ENCODE measurements at places on chromosomes 12 and 14.

DNA sequence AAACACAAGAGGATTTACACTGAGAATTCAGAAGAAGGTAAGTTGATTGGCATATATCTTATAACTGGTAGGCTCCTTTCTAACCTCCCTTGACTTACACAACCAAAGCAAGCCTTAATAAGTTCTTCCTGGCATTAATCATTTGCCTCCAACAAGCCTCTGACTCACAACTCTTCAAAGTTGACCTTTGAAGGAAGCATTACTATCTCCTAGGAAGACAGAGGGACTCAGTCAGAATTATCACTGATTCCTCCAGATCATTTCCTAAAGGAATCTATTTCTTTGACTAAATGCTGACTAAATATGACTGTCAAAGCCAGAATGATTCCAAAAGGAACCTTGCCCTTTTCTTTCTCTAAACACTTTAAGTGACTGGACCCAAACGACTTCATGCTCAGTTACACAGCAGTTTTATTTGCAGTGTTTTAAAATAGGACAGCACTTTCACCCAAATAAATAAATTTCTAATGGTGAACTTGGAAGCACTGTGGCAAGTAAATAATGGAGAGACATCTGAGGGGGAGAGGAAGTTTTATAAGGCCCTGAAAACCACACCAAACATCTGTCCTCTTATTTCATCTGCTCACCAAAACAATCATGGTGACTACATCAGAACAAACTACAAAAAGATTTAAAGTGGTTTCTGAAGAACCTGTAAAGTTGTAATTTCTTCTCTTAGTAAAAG is 128.2 kb downstream of the KLHL28 start:
- DNase-seq: no peak

- no peak for DNase-seq
Observed at GRCh38 chr12:130444061-130444460, 106.4 kb downstream of the PIWIL1 start.

- DNase-seq: no peak
Observed at GRCh38 chr12:65993781-65994180, 136.8 kb downstream of the LLPH start.

- DNase-seq: no peak
Observed at GRCh38 chr12:124740691-124741137, 123.0 kb downstream of the SCARB1 start.

DNA sequence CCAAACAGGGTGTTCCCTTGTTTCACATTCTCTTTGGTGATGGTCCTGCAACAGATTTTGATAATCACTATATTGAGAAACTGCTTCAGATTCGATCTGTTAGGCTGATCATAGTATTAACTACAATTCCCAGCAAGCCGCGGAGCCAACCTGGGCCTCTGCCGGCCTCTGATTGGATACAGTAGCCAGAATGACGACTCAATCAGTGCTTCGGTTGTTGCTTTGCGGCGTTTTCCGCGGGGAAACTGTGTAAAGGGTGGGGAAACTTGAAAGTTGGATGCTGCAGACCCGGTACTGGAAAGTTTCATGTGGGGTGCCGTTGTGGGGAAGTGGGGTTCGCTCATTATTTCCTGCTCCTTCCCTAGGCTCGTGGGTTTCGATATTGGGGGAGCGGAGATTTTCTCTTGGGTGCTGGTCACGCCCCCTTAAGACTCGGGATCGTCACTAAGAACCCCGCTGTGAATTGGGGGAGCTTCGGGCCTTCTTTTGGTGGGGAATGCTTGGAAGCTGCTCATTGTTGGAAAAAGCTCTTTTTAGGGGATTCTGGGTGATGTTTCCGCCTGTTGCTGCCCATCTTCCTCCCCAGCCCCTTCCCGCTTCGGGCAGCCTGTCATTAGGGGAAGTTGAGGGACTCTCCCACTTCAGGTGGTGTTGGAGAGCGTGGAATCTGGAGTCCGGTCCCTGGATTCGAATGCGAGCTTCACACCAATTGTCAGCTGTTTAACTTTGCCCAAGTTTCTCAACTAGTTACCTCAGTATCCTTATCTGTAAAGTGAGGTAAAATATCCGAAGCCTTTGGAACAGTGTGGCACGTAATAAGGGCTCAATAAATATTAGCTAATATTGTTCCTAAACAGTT is at the start of gene RAD51B:
Gene RAD51B (plus strand): TSS at position 217 of the 859 bp plus-strand sequence.
- peak; percentile 93 for DNase-seq

- no peak for DNase-seq
Observed at GRCh38 chr14:21038441-21039422, 3.4 kb upstream of the RNASE7 start.

DNA sequence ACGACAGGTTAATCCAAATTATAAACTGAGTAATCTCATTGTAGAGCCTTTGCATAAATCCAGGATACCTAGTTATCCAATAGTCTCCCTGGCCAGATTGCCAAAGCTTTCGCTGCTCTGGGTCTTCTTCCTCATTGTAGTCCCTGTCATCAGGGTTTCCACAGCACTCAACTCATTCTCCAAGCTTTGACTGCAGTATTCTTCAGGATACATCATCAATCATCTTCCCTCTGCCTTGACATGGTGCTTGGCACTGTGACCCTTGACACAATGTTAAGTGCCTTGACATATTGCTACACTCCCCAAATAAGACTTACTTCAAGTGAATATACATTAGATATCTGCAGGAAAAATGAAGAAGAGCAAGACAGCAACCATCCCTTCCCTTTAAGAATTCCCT is 60.1 kb upstream of the RESF1 start:
- no peak for DNase-seq
